Occipital lobe (tissue), 3 donors: ENCODE measurements at places on chromosomes 4 and X. TPM values are rescaled to one million over a fixed set of nuclear protein-coding genes. Genes with fewer than 3 reads are reported as not detected.

RP2 gene
- total RNA-seq = 25.1 TPM

NHSL2 gene
- 0.78 TPM for total RNA-seq

MMRN1 gene
- 2.5 TPM for total RNA-seq

ZBTB49 gene
- 8.4 TPM for total RNA-seq

ACSL1 gene
- 31.4 TPM for total RNA-seq

ZXDA gene
- total RNA-seq = 32.0 TPM

- DNase-seq = no peak
These were observed 40.0 kb downstream of the C4orf51 start for GRCh38 chr4:145719752-145720624.

GRCh38 chr4:164700471-164700870 lies 53.5 kb upstream of the SMIM31 start:
- no peak for DNase-seq

DNA sequence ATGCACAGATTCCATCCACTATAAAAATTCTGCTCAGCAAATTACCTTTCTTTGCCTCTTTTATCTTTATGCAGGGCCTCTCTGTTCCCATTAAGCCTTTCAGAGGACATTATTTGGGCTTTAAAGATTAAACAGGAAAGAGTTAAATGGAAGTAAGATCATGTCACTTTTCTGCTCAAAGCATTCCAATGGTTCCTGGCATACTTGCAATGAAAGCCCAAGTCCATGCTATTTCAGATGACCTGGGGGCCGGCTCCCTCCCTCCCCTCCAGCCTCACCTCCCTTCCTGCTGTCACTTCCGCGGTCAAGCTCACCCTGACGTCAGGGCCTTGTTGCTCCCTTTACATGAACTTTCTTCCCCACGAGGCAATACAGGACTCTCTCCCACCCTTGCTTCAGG lies 125.5 kb downstream of the C4orf51 start:
- no peak for DNase-seq

GRCh38 chr4:65669111-65670019 lies 924 bp downstream of the EPHA5 start:
- no peak for DNase-seq

DNA sequence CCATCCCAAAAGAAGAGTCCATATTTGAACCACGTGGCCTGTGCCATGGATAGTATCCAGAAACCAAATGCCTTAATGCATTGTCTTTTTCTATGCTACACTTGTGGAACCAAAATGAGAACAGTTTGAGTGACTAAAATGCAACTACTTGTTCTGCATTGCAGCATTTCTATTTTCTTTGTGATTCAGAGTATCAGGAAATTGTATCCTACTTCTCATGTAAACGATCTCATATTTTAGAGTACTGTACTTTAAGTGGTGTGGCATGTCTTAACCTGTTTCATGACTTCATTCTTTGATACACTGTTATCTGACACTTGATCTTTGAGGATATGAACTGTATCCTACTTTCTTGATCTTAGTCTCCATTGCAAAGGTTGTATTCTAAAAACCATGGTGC lies 167.2 kb upstream of the WDR1 start:
- DNase-seq = no peak

DNA sequence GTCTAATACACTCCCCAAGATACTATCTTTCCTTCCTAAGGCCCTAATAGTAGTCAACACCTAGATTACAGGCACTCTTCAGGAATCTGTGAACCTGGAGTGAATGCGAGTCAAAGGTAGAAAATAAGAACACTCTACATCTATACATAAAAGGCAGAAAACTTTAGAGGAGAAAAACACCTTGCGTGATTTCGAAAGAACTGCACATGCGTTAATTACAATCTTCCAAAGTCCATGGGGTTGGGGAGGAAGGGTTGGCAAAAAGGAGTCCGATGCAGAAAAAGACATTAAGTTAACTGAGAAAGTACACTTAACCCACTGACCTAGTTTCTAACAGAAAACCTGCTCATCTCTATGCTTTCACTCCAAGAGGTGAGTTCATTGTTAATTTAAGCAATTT lies 27.3 kb downstream of the KLHL15 start:
- no peak for DNase-seq

DNA sequence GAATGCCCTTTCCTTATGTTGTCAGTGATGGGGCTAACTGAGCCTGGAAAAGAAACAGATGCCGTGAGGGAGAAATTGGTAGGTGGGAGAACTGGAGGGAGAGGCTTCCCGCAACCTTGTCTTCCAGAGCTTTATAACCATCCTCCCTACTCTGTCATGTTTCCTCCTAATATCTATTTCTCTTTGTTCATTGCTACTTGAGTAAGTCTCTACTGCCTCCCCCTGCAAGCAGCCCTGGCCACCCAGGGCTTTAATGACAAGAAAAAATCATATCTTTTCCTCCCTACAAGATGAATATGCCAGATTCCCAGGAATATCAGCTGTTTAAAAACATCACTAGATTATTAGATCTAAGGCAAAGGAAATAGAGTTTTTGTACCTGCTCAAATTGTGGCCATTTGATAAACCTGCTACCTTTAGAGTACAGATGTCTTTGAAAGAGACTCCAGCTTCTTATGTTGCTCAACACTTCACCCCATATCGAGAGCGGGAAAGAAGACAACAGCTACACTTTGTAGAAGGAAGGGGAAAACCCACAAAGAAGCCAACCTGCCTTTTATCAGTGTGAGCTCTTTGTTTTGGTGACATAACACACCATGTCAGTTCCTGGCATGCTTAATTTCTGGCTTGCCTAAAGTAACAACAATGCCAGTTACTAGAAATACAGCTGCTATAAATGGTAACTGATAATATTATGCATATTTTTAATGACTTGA lies 186.6 kb upstream of the LEF1 start:
- DNase-seq = no peak

GRCh38 chr4:122997463-122998101 lies 75.2 kb upstream of the NUDT6 start:
- no peak for DNase-seq

GRCh38 chrX:19569121-19569805 lies 54.0 kb upstream of the MAP3K15 start:
- DNase-seq = no peak
